ENCODE measurements at places on chromosomes 3 and 15. TPM values are rescaled to one million over a fixed set of nuclear protein-coding genes. Genes with fewer than 3 reads are reported as not detected.

DNA sequence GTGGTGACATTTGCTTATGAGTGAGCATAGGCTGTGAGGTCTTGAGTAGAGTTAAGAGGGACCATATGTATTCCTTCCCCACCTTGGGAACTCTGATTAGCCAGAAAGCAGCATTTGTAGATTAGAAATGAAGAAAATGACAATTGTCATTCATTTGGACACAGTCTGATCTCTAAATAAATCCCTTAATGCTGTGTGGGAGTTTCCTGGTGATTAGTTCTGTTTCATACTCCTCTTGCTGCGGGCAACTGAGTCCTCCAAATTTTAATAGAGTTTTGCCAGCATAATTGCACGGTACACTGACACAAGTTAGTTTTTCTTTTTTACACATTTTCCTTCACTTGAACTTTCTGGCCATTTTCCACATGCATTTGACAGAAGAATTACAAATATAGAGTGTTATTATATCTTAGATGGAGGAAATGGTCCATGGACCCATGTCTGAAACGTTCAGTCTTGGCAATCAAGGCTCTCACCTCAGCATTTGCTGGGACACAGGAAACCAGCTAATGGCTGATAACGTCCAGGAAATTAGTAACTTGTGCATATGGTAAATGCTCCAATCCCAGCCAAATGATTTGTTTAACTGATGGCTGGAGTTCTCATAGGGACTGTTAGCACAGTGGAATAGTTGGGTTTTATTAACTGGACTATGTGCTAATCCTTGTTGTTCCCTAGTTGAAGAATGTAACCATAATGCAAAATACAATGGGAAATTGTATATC, 321.2 kb downstream of the RBMS3 start:
- DNase-seq = no peak

- DNase-seq = no peak
Measured at GRCh38 chr15:85741662-85742061, 53.1 kb downstream of the KLHL25 start.

- peak; percentile 95 for DNase-seq
Measured at GRCh38 chr3:122793568-122794416, at the start of gene HSPBAP1. HSPBAP1 (minus strand) TSS chr3:122793831; CDS start chr3:122793680, 151 bp downstream.

DNA sequence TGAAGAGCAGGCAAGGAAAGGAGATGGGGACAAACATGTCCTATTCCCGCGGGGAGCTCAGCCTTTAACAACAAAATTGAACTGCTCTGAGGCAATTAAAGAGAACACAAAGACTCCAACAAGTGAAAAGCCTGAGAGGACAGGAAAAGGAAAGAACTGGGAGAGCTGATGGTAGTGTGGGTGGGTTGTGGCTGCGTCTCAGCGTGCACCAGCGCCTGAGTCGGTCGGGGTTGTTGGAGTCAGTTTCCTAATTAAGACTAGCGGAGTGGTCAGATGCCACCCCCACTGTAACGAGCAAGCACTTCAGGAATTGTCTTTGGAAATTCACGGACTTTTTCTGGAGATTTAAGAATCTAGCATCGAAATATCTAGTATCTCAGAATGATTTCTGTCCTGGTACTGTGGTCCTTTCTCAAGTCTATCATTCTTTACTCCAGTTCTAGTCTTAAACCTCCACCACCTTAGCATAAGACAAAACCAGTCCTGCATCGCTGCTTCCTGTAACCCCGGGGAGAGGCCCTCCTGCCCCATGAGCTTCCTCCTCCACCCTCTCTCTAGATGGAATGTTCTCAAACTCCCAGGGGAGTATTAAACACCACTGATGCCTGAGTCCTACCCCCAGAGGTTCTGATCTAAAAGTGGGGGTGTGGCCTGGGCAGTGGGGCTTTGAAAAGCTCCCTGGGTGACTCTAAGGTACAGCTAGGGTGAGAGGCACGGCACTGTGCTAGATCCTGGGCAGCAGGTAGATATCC, 104.0 kb downstream of the CYP19A1 start:
- DNase-seq = no peak

DNA sequence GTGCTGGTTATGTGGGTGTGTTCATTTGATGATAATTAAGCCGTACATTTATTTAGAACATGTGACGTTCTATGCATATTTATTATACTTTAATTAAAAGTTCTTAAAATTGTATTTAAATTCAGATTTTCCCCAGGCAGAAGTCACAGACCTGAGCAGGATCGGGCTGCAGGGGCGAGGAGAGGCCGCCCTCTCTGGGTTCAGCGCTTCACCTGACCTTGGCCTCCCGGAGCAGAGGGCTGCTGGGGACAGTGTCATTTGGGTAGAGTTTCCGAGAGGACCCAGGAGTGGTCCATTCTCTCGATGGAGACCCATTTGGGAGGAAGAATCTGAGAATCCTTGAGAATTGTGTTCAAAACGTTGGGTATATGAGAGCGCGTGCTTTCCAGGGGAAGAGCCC, 12.0 kb upstream of the TOPBP1 start:
- no peak for DNase-seq

GRCh38 chr3:39779511-39780230, 29.7 kb upstream of the MYRIP start:
- DNase-seq = no peak

DNA sequence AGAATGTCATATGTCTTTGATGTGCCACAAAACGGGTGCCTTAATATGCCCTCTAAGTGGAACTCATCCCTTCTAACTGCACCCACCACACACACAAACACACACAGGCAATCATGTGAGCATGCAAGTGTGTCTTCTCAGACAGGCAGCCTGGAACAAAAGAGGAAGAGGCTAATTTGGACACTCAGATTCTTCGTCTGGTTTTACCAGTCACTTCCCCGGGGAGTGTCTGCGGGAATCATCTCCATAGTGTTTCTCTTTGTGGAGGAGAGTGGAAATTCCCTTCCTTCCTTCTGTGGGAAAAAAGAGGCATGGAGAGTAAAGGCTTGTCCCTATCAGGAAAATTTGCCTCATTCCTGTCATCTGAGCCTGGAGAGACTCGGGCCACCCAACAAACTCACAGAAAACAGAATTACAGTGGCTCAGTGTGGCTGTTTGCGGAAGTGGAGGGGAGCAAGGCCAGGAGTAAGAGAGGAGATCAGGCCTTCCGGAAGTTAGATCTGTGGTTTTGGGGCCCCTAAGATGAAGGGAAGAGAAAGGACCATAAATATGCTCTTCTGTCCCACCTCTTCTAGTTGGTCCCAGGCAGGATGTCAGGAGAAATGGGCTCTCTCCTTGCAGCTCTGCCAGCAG, 212.6 kb upstream of the SEMA6D start:
- DNase-seq = no peak

- no peak for DNase-seq
Measured at GRCh38 chr3:183270344-183270743, 17.3 kb downstream of the B3GNT5 start.

DNA sequence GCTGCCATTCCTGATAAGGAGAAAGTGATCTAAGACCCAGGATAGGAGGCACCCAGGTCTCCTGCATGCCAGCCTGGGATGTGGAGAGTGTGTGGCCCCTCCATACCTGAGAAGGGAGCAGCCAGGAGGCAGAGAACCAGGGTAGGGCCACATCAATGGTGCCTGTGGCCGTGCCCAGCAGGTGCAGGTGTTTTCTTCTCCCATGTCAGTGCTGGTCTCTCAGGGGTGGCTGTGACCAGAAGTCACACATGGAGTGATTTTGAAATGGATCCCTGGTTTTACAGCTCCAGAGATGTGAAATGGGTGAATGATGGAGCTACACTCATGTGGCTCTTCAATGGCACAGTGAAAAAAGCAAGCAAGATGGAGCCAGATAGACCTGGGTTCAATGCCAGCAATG, 3.3 kb upstream of the ISL2 start:
- DNase-seq = no peak

GRCh38 chr15:41648097-41648496, 12.1 kb upstream of the MGA start:
- DNase-seq = no peak

Gene NUP210
- total RNA-seq = 4.7 TPM

Gene LMAN1L
- 110 TPM for total RNA-seq

GRCh38 chr3:55854494-55854893, 367.4 kb upstream of the WNT5A start:
- DNase-seq = no peak

Gene ARGFX
- total RNA-seq = not detected

GRCh38 chr3:76198086-76198485, 412.7 kb upstream of the ZNF717 start:
- no peak for DNase-seq

DNA sequence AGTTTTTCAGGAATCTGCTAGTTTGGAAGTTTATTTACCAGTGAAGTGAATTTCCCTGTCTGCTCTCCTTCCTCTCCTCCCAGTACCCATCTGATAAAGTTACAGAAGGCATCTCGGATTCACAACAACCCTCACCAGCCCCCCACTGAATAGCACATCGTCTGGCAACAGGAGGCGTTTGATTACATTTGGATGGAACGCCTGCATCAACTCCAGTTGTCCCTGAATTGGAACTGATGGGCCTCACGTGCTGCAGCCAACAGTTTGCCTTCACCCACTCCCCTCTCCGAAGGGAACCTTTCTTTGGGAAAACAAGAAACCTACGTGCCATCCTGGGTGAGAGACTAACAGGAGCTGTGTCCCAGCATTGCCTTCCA, 59.5 kb upstream of the BCL6 start:
- DNase-seq = no peak

DNA sequence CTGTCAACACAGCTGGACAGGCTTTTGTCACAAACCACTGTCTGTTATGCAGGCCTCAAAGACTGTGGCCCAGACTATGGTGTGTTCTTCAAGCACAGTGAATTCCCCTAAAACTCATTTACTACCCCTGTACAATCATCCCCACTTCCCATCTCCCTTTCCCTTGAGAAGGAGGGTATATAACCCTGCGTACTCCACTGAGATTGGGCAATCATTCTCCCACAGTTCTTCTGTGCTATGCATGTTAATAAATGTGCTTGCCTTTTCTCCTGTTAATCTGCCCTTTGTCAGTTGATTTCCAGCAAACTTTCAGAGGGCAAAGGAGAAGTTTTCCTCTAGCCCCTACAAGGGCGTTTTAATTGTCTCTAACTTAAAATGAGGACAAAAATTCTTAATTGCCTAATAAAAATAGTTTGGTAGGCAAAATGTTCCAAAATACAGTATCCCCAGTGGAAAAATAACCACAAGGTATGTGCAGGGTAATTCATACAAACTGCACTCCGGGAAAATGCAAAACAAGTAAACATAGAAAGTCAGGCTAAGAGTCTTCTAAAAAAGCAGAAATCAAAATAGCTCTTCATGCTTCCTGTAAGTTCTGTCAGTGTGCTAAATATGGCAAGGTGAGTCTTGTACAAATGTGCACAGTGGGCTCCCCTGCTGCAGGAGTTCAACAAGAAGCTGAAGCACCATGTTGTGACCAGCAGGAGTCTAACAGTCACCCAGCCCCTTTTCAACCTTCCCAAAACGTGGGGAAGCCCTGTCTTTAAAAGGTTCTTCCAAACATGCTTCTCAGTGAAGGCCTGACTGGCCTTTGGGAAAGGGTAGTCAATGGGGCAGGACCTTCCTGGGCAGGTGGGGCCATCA, 10.2 kb downstream of the ATP10A start:
- DNase-seq = no peak

Gene ANKRD34C
- 0.13 TPM for total RNA-seq

DNA sequence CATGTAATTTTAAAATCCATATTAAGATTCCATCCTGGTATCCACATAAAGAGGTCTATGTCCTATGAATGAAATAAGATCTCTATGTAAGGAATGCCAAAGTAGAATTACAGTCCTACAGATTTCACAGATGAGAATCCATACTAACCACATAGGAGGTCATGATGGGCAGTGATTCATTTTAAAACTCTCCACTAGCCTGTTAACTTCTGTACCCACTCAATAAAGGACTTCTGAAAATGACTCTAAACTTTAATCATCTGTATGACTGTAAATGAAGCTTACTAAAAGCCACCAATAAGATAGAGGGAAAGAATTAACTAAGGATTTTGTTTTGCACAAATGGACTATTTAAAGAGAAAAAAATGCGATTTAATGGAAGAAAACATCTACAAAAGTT, 28.7 kb downstream of the MORC1 start:
- no peak for DNase-seq

Gene PIK3CA
- total RNA-seq = 23.1 TPM

- no peak for DNase-seq
Measured at GRCh38 chr3:166123576-166123975, 286.4 kb upstream of the BCHE start.

DNA sequence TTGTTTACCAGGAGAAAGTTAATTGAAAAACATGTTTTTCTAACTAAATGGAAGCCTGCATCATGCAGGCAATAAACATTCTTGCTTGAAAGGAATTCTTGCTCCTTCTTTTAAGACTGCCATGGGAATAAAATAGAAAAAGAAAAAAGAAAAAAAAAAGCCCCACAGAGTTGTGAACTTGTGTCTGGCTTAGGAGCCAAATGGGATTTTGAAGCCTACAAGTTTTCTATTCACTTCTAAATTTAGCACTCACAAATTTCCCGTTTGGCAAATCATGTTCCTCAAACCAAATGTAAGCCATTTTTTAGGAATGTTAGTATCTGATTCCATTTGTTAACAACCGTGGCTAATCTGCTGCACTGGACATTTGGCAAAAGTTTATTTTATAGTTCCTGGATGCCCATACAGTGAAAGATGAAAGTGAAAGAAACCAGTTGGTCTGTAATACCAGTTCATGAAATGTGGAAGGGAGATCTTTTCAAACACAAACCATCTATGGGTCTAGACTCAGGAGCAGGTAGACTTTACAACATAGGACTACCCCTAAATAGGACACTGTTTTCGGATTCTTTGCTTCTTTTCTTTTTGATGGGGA, 133.8 kb upstream of the GMNC start:
- no peak for DNase-seq

DNA sequence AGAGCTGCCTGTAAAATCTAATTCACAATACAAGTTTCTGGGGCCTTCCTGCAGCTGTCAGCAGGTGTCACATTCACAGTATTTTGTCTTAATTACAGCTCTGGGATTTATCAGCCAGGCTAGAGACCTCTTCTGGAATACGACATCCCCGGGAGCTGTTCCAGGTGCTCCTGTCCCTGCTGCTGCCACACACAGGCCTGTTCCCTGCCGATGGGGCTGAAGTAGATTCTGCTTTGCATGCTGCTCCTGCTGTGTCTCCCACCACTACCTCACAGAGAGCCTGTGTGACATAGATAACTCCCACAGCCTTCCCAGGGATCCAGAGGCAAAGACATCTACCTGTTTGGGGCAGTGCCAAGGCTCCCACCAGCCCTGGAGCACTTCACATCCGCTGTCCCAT, 20.4 kb downstream of the COLQ start:
- DNase-seq = peak; percentile 32

GRCh38 chr3:16741890-16742289, 136.7 kb upstream of the DAZL start:
- peak; percentile 41 for DNase-seq

Gene PLA1A
- 1.5 TPM for total RNA-seq

GRCh38 chr15:52097180-52097579, 15.4 kb downstream of the BCL2L10 start:
- no peak for DNase-seq

Gene EOGT
- total RNA-seq = 34.8 TPM

- DNase-seq = peak; percentile 54
Measured at GRCh38 chr3:62876064-62876463, 848 bp upstream of the CADPS start.

Gene GRK7
- total RNA-seq = not detected

GRCh38 chr3:10352146-10352911, 31.4 kb upstream of the SEC13 start:
- DNase-seq = no peak

- DNase-seq = no peak
Measured at GRCh38 chr15:70566047-70566835, 197.1 kb downstream of the UACA start.

GRCh38 chr3:68287101-68287500, 632.7 kb upstream of the SUCLG2 start:
- no peak for DNase-seq

GRCh38 chr3:61789861-61790260, 228.5 kb downstream of the PTPRG start:
- DNase-seq = no peak

Gene CD276
- total RNA-seq = 29.6 TPM

Gene CHL1
- 67.9 TPM for total RNA-seq
